ENCODE measurements at places on chromosomes 5 and 9. TPM values are rescaled to one million over a fixed set of nuclear protein-coding genes. Genes with fewer than 3 reads are reported as not detected.

- DNase-seq = no peak
Observed at GRCh38 chr9:31894008-31894407, 490.4 kb upstream of the ACO1 start.

- DNase-seq = no peak
Observed at GRCh38 chr5:176702671-176703641, 55.7 kb downstream of the TSPAN17 start.

The SNX2 gene
- 44.5 TPM for total RNA-seq

GRCh38 chr9:81689343-81690175 is at the start of gene TLE1:
TSS of gene TLE1 (minus strand) at chr9:81689547. CDS start at chr9:81688240, 1,307 bp downstream.
- peak; percentile 77 for DNase-seq

The CD180 gene
- total RNA-seq = 0.21 TPM

DNA sequence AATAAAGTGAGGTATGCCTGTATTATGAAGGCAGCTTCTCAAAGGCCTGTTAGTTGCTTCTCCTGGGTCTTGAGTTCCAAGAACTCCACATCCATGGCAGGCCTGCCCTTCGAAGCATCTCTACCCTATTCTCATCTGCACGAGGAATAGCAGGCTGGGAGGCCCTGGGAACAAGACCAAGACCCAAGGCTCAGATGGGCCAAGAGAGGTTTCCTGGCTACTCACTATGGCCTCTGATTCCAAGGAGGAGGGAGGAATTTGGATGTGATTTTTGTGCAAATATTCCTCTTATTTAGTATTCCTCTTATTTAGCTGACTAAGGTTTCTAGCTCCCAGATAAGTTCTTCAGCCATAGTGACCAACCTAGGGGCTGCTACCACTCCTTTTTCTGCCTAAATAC is 151.3 kb downstream of the SAXO1 start:
- no peak for DNase-seq

GRCh38 chr9:121924700-121925099 is 168.4 kb downstream of the TTLL11 start:
- no peak for DNase-seq

The LCN10 gene
- total RNA-seq = 1.5 TPM

Measured in activated CD4-positive, alpha-beta memory T cell treated with anti-CD3 and anti-CD28 coated beads for 36 hours (primary cell).